ENCODE measurements at places on chromosomes 11 and 22. TPM values are rescaled to one million over a fixed set of nuclear protein-coding genes. Genes with fewer than 3 reads are reported as not detected.

DNA sequence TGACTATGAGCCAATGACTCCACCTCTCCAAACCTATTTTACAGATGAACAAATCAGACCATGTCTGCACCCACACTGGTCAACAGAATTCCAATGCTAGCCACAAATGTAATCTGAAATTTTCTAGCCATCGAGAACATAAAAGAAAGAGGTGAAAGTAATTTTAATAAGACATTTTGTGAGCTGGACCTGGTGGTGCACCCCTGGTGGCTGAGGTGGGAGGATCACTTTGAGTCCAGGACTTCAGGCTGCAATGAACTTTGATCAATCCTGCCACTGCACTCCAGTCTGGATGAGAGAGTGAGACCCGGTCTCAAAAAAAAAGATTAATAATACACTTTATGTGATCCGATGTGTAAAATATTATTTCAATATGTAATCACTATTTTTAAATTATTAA, 9.4 kb upstream of the RNF185 start:
- H3K36me3 ChIP-seq: no peaks in the 10 kb centered on the region
- DNase-seq: peak; percentile 59
- no peaks in the 10 kb centered on the region for H3K27me3 ChIP-seq
- peaks cover 3% of the 10 kb centered on the region for H3K4me1 ChIP-seq

GRCh38 chr11:68354148-68354872, 41.9 kb downstream of the LRP5 start:
- DNase-seq: peak; percentile 94
- H3K36me3 ChIP-seq: peaks cover 91% of the 10 kb centered on the region
- H3K4me3 ChIP-seq: no peak overlapping the region
- H3K4me1 ChIP-seq: no peaks in the 10 kb centered on the region
- H3K27me3 ChIP-seq: no peaks in the 10 kb centered on the region
- peak overlapping the region; percentile 82 for H3K27ac ChIP-seq

GRCh38 chr11:30357872-30358271, 35.0 kb downstream of the ARL14EP start:
- H3K27ac ChIP-seq: no peak overlapping the region
- no peaks in the 10 kb centered on the region for H3K27me3 ChIP-seq

DNA sequence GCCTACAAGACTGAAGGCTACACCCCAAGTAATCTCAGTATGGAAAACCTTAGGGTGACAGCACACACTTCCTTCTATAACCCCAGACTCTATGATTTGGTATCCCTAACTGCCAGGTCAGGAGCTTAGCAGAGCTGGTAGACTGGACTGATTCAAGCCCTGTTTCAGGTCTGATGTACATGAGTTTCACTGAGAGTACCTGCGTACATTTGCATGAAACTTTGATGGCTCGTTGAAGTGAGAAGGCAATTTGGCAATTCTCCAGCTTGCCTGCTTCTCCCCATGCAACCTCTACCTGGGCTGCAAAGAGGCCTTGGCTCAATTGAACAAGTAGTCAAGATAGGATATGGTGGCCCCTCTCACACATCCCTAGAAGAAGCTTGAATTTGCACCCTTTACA, 10.2 kb downstream of the FIBIN start:
- no peak overlapping the region for H3K27ac ChIP-seq
- H3K4me3 ChIP-seq: no peak overlapping the region
- H3K36me3 ChIP-seq: no peaks in the 10 kb centered on the region
- no peak for DNase-seq
- no peaks in the 10 kb centered on the region for H3K4me1 ChIP-seq
- no peaks in the 10 kb centered on the region for H3K27me3 ChIP-seq

DNA sequence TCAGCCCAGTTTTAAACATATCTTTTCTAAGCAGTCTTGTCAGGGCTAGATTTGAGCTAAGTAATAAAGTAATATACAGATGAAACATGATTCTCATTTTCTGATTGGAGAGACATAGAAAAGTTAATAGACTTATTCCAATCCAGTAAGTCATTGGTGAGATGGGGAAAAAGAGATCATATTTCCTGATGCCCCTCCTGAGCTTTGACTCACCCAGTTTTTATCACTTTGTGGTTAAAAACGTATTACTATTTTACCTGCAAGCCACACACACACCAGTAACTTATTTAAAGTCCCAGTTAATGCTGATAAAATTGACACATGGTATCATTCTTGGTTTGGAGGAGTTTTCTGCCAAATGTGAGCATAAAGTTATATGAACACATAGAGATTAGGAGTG, 306.8 kb downstream of the CADM1 start:
- H3K36me3 ChIP-seq: no peaks in the 10 kb centered on the region
- no peaks in the 10 kb centered on the region for H3K4me1 ChIP-seq
- no peaks in the 10 kb centered on the region for H3K27me3 ChIP-seq

GRCh38 chr11:112281726-112282125, 21.1 kb upstream of the PLET1 start:
- H3K4me1 ChIP-seq: no peaks in the 10 kb centered on the region
- no peak overlapping the region for H3K27ac ChIP-seq
- no peak overlapping the region for H3K4me3 ChIP-seq
- no peak for DNase-seq
- H3K27me3 ChIP-seq: no peaks in the 10 kb centered on the region
- no peaks in the 10 kb centered on the region for H3K36me3 ChIP-seq

DNA sequence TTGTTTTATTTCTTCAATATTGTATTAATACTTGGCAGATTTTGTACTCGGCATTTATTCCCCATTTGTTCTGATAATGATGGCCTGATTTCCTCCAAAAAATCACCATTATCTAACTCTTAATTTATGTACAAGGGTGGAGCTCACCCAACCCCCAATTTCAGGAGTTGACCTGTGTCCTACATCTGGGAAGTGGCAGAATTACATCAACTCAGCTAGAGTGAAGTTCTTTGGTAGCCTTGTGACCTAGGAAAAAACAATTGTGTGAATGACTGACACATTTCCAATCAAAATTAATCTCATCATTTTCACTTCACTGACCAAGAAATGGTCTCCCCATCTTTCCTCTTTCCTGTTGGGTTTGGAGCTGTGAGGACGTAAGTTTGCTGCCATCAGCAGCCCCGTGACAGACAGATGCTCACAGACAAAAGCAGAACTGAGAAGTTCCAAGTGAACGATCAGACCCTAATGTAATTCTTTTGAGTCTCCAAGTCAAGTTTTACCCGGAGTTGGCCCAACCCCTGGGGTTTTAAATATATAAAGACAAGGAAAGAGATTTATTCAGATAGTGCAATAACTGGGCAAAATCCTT, 16.6 kb upstream of the MS4A6E start:
- no peaks in the 10 kb centered on the region for H3K36me3 ChIP-seq
- H3K27me3 ChIP-seq: no peaks in the 10 kb centered on the region
- no peak overlapping the region for H3K27ac ChIP-seq
- DNase-seq: no peak
- H3K4me1 ChIP-seq: no peaks in the 10 kb centered on the region

GRCh38 chr11:69944146-69944795, 125.1 kb upstream of the FGF3 start:
- H3K27ac ChIP-seq: no peak overlapping the region
- no peak overlapping the region for H3K4me3 ChIP-seq

DNA sequence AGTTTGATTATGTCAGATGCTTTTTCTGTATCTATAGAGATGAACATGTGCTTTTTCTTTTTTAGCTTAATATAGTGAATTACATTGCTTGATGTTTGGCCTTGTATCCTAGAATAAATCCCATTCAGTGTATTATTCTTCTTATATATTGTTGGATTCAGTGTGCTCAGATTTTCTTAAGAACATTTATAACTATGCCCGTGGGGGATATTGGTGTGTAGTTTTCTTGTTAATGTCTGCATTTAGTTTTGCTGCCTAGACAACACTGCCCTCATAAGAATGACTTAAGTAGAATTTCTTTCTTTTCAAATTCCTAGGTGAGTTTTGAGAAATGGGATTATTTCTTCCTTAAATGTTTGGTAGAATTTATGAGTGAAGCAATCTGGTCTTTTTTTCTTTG, 98.5 kb downstream of the TMEM135 start:
- H3K27me3 ChIP-seq: no peaks in the 10 kb centered on the region
- H3K27ac ChIP-seq: no peak overlapping the region
- DNase-seq: no peak
- H3K4me3 ChIP-seq: no peak overlapping the region
- H3K36me3 ChIP-seq: peaks cover 3% of the 10 kb centered on the region

GRCh38 chr11:34719303-34719848, 98.5 kb downstream of the EHF start:
- H3K36me3 ChIP-seq: no peaks in the 10 kb centered on the region
- H3K27me3 ChIP-seq: no peaks in the 10 kb centered on the region
- peak; percentile 16 for DNase-seq
- no peaks in the 10 kb centered on the region for H3K4me1 ChIP-seq

GRCh38 chr11:80872116-80872728, 1431.4 kb upstream of the TENM4 start:
- no peak for DNase-seq
- no peak overlapping the region for H3K27ac ChIP-seq
- H3K36me3 ChIP-seq: no peaks in the 10 kb centered on the region
- no peaks in the 10 kb centered on the region for H3K27me3 ChIP-seq

DNA sequence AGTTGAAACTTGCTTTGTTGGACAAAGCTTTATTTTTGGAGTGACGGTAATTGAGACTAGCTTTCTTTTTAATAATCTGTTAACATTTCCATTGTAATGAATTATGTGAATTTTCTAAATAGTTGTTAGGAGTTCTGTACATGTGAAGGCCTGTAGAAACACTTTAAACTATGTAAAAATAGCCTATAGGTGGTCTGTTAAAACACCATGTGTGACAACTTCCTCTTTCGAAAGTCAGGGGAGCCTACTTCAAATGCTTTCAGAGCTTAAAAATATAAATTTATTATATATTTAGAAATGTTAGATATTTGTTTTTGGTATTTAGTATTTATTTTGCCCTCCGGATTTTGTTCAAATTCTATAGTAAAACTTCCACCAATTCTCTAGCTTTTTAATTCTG, 28.7 kb downstream of the DDIAS start:
- no peak for DNase-seq
- no peak overlapping the region for H3K4me3 ChIP-seq
- no peaks in the 10 kb centered on the region for H3K36me3 ChIP-seq
- H3K27me3 ChIP-seq: no peaks in the 10 kb centered on the region

DNA sequence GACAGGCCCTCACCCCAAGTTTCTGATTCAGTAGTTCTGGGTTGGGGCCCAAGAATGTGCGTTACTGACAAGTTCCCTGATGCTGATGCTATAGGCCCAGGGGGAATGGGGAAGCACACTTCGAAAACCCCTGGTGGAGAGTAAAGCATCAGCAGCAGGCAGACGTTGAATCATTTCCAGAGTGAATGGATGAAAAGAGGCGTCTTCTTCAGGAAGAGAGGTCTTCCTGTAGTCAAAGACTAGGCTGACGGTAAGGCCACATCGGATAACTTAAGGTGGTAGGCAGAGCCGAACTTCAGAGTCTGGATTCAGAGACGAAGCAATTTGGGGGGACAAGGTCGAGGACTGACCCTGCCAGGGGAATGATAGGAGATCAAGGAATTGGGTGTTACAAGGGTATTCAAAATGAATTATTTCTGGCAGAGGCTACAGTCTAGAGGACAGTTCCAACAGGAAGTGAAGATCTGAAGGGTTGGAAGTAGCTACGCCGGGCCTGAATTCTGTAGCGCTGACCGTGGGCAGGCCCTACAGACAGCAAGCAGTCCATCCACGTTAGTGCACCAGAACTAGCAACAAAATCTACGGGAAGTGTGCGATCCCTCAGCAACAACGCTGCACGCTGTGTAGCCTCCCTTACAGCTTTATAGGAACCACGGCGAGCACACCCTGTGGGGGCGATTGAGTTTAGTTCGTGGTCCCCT, 862 bp upstream of the CENATAC start:
- no peak for DNase-seq
- H3K36me3 ChIP-seq: peaks cover 2% of the 10 kb centered on the region
- H3K27me3 ChIP-seq: no peaks in the 10 kb centered on the region
- peaks cover 2% of the 10 kb centered on the region for H3K4me1 ChIP-seq
- no peak overlapping the region for H3K27ac ChIP-seq
- H3K4me3 ChIP-seq: peak overlapping the region; percentile 70

- no peaks in the 10 kb centered on the region for H3K27me3 ChIP-seq
- no peaks in the 10 kb centered on the region for H3K4me1 ChIP-seq
- H3K36me3 ChIP-seq: no peaks in the 10 kb centered on the region
- peak; percentile 65 for DNase-seq
- no peak overlapping the region for H3K4me3 ChIP-seq
- H3K27ac ChIP-seq: no peak overlapping the region
Observed at GRCh38 chr22:50731811-50732624, 6.0 kb upstream of the ACR start.

- H3K27ac ChIP-seq: no peak overlapping the region
- no peak overlapping the region for H3K4me3 ChIP-seq
- DNase-seq: no peak
- no peaks in the 10 kb centered on the region for H3K36me3 ChIP-seq
- H3K4me1 ChIP-seq: no peaks in the 10 kb centered on the region
Observed at GRCh38 chr22:43431808-43432554, 20.2 kb downstream of the MPPED1 start.

- no peak for DNase-seq
- H3K27ac ChIP-seq: no peak overlapping the region
- H3K27me3 ChIP-seq: peaks cover 9% of the 10 kb centered on the region
- no peaks in the 10 kb centered on the region for H3K4me1 ChIP-seq
Observed at GRCh38 chr11:6303661-6304060, 16.6 kb downstream of the CAVIN3 start.

DNA sequence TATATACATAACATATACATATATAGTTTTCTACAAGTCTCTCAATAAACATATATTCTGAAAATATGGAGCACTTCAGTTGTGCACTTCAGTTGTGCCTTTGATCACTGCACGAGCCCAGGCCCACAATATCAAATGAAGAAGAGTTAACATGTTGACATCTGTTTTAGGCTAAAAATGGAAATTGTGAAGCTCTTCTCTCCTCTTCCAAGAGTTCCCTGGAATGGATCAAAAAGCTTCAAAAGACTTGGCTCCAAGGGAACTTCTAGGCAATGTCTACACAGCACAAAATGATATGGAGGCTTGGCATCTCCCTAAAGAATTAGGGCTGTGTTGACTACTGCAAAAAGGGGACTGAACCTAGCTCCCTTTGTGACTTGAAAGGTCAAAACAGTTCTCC, 36.9 kb downstream of the MAML2 start:
- DNase-seq: no peak
- H3K4me3 ChIP-seq: no peak overlapping the region
- H3K4me1 ChIP-seq: peaks cover 8% of the 10 kb centered on the region
- H3K27ac ChIP-seq: peak overlapping the region; percentile 75
- H3K27me3 ChIP-seq: no peaks in the 10 kb centered on the region

- H3K4me3 ChIP-seq: no peak overlapping the region
- no peak overlapping the region for H3K27ac ChIP-seq
- peaks cover 21% of the 10 kb centered on the region for H3K36me3 ChIP-seq
Observed at GRCh38 chr11:2947744-2948143, 18.5 kb upstream of the PHLDA2 start.

The TNNI2 gene
- polyA plus RNA-seq: 0.49 TPM

The TXNRD2 gene
- polyA plus RNA-seq: 37.8 TPM

The WNT11 gene
- polyA plus RNA-seq: 2.1 TPM

The SMDT1 gene
- 98.4 TPM for polyA plus RNA-seq

The BTBD18 gene
- polyA plus RNA-seq: not detected

The TBX10 gene
- polyA plus RNA-seq: 41.4 TPM

The YPEL4 gene
- polyA plus RNA-seq: 0.86 TPM
